ENCODE measurements at places on chromosomes 1 and 21.
A peak's percentile ranks its signal among the peaks of the same experiment; 100 is the strongest.

DNA sequence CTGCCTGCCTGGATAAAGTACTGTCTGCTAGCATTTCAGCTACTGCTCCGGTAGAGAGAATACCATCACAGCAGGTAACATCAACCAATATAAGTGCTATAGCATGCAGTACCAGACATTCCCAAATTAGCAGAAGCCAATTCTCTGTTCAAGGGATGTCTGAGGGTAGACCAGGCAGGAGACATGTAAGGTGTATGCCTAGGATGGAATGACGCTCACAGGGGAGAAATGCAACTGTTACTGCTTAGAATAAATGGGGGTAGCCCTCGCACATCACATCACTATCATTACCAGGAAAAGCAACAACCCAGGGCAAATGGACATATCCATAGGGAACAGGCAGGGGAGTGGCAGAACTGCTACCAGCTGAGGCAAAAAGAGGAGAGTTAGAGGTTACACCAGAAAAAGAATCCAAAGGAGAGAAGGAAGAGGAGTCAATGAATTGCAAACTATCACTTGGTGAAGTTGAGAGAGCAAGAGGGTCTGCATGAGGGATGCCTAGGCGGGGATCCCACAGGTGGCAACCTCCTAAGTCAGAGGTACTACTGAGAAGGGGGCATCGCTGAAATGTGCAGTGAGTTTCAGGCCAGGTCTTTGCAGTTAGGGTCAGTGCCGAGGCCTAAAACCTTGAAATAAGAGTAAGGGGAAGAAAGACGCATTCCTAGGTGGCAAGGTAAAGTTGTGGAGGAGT lies 1.1 kb downstream of the UBE2Q1 start:
- no peak for DNase-seq

- no peak for DNase-seq
Observed at GRCh38 chr1:209363112-209363511, 220.4 kb upstream of the CAMK1G start.

GRCh38 chr1:233518344-233518743 lies 95.6 kb upstream of the KCNK1 start:
- peak; percentile 23 for DNase-seq

- DNase-seq: no peak
Observed at GRCh38 chr1:222844411-222844779, 29.6 kb downstream of the DISP1 start.

GRCh38 chr1:35863881-35864625 lies 19.0 kb upstream of the AGO1 start:
- no peak for DNase-seq

GRCh38 chr1:168933141-168933805 lies 173.2 kb upstream of the ATP1B1 start:
- no peak for DNase-seq

DNA sequence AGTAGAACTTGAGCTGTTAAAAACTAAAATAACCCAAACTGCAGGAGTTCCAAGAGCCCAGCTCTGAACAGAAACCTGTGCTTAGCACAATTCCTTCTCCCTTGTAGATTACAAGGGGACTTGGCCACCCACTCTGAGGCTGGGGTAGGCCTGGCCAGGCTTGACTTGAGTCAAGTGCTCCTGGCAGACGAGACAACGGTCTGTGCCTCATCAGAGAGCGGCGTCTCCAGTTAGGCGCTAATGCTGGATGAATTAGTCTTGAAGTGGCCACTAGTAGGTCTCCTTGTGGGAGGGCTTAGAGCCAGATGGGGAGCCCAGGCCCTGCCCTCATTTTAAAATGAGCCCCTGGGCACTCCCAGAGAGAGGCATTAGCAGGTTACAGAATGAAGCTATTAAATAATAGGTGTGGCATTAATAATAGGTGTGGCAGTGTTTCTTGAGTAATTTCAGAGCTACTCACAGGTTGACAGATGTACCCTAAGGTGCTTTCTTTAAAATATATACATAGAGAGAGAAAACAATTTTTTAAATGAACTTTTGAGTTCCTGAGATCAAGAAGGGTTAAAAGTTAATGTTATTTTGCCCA lies 1.1 kb downstream of the EEIG2 start:
- DNase-seq: peak; percentile 38

- DNase-seq: no peak
Observed at GRCh38 chr1:4655674-4656532, 1.5 kb downstream of the AJAP1 start.

GRCh38 chr1:1067860-1068516 lies 6.1 kb downstream of the RNF223 start:
- DNase-seq: no peak

- no peak for DNase-seq
Observed at GRCh38 chr1:15932612-15933011, 43.3 kb downstream of the ZBTB17 start.

DNA sequence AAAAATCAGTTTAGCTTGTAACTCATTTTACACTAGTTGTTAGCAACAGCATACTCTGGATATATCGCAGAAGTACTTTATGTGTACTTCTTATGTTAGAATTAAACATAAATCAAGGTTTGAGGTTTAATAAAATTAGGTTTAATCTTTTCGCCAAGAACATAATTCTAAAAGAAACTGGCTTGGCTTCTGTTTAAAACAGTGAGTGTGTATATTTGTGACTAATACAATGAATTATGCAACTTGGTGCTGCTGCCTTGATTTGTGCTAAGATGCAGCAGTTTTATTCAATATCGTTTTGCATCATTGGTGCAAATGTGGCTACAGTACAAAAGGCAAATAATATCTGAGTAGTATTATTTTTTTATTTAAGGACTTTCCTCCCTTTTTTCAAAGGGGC lies 44.8 kb downstream of the USP25 start:
- no peak for DNase-seq

GRCh38 chr1:29974316-29974724 lies 738.0 kb downstream of the PTPRU start:
- DNase-seq: no peak

DNA sequence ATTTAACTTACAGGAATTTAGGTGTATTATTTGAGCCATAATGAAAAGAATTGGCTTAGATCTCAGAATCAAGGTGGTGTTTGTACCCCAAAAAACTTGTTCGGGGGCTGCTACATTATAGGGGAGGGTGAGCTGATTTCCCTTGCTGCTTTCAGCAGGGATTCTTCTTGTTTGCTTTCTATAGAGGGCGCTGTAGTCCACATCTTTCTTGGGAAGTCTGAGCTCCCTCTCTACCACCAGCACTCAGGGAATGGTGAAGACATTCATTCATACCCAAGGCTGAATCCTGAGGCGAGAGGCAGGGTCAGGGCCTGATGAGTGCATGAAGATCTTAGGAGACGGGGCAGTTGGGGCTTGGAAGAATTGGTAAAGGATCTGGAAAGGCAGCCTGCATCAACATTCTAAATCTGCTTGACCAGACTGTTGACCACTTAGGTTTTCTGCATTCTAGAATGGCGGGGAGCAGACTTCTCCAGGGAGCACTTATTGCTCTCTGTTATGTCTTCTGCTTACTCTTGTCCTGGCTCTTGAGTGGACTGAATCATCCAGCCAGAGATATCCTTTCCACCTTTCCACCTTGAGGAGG lies 18.9 kb downstream of the SPATA46 start:
- DNase-seq: no peak

DNA sequence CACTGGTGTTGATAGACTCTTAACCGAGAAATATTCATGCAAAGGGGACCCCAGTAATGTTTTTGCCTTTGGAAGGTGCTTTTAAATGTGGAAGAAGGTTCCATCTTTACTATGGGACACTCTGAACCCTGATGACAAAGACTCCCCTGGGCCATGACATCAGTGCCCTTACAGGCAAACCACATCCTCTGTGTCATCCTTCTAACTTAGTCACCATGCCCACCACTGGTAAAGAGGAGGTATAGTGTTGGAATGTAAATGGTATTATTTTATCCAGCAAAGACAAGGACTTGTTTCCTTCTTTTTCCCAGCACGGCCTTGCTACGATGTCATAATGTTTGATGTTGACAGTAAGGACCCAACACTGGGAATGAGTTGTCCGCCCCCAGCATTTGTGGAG lies 12.6 kb downstream of the METTL13 start:
- DNase-seq: peak; percentile 50

DNA sequence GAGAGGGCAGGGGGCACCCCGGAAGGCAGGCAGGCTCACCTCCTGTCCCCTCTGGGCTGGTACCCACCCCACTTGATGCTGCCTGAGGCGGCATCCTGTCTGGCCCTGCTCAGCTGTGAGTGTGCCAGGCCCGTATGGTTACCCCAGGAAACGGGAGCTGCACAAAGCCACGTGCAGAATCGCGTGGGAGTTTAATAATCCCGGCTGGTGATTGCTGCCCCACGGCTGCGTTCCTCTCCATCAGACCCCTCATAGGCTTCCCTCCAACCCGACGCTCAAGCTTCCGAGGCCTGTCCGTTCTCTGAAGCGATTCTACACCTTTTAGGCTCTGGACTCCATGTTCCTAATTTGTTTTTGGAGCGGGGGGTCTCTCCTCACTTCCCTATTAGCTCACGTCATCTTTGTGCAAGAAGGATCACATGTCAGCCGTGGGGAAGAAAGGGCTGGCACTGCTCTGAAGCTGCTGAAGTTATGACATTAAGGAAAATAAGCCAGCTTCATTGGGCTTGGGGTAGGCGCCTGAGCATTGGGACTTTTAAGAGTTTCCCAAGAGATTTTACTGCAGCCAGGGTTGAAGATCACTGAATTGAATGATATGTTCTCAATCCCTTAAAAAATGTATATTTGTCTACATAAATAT lies 1.1 kb upstream of the B3GALT5 start:
- DNase-seq: no peak

- no peak for DNase-seq
Observed at GRCh38 chr21:36923270-36923669, 43.2 kb downstream of the HLCS start.

- no peak for DNase-seq
Observed at GRCh38 chr1:25529518-25530185, 13.8 kb upstream of the LDLRAP1 start.

DNA sequence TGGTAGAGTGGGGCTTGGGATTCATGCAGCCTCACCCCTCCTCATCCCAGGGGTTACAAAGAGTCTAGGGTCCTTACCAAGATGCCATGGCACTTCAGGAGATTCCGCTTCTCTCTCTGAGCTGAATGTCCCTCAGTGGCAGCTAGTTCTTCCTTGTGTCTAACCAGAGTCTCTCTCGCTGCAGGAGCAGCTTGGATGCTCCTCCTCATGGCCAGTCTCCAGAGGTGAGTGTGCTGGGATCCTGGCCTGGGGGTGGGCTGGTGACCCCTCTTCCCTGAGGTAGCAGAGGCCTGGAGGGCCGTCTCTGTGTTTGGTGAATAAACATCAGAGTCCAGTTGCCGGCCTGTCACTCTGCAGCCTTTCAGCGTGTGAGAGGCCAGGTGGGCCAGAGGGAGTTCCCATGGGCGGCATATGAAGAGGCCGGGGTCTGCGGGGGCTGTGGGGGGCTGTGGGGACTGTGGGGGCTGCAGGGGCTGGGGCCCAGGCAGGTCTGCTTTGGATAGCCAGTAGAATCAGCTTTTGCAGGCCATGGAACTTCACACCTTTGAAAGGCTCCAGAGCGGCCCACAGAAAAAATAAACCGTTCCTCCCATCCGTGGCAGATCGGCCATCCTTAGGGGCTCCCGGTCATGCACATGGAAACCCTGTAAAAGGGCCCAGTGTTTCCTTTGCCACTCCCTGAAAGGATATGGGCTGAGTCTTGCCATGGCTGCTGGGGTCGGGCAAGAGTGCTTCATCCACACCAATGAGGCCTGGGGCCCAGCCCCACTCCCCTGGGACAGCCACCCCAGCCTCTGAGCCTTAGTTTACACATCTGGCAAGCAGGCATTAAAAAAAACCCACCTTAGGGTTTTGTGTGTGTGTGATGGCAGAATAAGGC lies 256.4 kb downstream of the FOXD2 start:
- no peak for DNase-seq

DNA sequence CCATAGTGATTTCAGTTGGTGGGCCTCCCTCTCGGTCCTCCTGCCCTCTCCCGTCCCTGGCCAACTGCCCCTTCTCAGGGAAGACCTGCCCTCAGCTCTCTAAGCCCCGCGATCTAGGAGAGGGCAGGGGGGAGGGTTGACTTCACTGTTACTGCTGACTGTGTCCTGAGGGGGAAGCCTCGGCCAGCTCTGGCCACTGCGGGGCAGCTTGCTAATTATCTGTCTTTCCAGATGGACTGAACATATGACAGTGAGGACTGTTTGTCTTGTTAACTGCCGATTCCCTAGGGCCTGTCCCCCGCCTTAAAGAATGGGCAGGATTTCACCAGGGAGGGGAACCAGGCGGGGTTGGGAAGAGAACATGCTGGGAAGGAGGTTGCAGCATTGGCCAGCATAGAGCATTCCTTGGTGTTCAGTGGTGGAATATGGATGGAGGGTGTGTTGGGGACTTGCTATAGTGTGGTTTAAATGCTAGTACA lies 22.9 kb downstream of the NIPAL3 start:
- no peak for DNase-seq

- no peak for DNase-seq
Observed at GRCh38 chr1:165288350-165289120, 68.0 kb downstream of the LMX1A start.

- DNase-seq: no peak
Observed at GRCh38 chr21:37507716-37508115, 141.1 kb downstream of the DYRK1A start.

DNA sequence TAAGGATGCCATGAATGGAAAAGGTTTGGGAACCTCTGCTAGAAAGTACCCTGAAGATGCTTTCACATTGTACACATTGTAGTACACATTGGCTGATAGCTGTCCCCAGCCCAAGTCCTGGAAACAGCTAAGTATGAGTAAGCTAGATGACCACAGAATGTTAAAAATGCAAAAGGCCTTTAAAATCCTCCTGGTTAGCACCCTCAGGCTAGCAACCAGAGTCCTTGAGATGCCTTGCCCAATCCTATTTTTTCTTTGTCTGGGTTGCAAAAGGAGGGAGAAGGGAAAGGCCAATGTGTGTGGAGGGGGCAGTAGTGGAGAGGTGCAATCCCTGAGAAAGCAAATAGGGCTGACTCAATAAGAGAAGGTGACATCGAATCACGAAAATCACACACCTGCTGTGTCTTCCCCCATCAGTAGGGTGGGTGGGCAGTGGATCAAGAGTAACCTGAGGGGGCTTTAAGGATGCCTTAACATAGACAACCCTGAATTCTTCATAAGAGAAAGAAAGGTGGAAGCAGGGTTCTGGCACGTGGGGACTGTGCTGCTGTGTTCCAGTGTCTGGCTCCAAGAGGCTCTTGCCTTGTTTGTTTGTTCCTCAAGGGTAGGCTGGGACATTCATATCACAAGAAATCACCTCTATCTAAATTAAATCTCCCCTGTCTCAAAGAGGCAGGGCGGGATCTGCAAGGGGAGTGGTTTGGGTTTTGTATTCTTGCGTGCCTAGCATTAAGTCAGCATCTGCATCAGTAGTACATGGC lies 266.2 kb upstream of the PLXNA2 start:
- no peak for DNase-seq

GRCh38 chr1:89363196-89363595 lies 663 bp upstream of the GBP6 start:
- no peak for DNase-seq

GRCh38 chr1:201636097-201636496 lies 97.2 kb downstream of the NAV1 start:
- DNase-seq: no peak

DNA sequence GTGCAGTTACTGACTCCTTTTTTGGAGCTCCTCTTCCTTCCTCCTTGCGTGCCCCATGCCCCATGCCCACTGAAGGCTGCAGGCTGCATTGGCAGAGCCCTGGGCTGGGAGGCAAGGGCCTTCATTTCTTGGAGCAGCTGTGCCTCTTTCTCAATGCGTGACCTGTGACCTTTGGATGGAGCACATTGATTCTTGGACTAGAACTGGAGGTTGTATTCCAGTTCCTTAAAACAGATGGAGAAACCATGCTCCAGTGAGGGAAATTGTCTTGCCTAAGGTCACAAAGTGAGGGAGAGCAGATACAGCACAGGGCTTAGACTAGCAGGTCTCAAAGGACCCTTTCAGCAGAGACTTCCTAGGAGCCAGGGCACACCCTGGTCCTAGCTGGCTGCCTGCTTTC lies 9.0 kb downstream of the TMEM269 start:
- DNase-seq: no peak

GRCh38 chr1:245512181-245512888 lies 357.6 kb downstream of the KIF26B start:
- no peak for DNase-seq
